ENCODE measurements at places on chromosomes 6 and 20.
A peak's percentile ranks its signal among the peaks of the same experiment; 100 is the strongest.

- no peak for DNase-seq
Measured at GRCh38 chr6:2940010-2940850, 31.1 kb downstream of the SERPINB6 start.

DNA sequence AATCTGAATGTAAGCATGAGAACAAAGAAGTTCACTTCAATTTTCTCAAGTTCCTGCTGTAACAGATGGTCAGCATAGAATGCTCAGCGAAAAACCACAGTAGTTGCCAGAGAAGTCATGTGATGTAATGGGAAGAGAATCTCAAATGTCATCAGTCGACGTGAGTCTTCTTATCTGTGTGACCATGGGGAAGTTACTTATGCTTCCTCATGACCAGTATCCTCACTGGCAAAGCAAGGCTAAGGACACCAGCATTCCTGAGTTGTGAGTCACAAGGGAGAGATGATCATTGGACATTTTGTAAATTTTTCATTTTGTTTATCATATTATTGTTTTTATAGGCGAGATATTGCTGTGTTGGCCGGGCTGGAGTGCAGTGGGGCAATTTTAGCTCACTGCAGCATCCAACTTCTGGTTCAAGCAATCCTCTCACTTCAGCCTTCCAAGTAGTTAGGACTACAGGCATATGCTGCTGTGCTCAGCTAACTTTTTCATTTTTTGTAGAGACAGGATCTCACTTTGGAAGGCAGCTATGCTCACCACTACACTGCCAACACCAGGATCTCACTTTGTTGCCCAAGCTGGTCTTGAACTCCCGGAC, 21.9 kb downstream of the SGK1 start:
- DNase-seq = peak; percentile 26

- DNase-seq = no peak
Measured at GRCh38 chr6:107645740-107646139, 155.8 kb downstream of the SOBP start.

GRCh38 chr20:9974324-9974723, 60.5 kb upstream of the ANKEF1 start:
- DNase-seq = no peak

DNA sequence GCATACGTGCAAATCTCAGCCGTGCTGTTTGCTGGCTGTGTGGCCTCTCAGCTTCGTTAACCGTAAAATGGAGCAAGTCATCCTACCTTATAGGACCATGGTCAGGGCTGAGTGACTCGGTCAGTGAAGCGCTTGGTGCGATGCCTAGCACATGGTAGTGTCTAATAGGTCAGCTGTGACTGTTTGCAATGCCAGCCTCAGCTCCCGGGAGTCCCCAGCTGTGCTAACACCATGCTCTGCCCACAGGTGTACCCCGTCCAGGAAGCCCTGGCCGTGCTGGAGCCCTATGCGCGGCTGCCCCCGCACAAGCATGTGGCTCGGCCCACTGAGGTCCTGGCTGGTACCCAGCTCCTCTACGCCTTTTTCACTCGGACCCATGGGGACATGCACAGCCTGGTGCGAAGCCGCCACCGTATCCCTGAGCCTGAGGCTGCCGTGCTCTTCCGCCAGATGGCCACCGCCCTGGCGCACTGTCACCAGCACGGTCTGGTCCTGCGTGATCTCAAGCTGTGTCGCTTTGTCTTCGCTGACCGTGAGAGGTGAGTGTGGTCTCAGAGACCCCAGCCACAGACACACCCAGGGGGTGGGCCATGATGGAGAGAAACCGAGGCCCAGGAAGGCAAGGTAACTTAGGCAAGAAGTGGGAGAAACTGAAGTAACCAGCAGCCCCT, 10.6 kb downstream of the TRIB3 start:
- no peak for DNase-seq
